ENCODE measurements at places on chromosomes 4 and X. TPM values are rescaled to one million over a fixed set of nuclear protein-coding genes. Genes with fewer than 3 reads are reported as not detected.

- no peak for DNase-seq
These were observed 1.1 kb upstream of the HELT start for GRCh38 chr4:185016946-185017758.

GRCh38 chr4:178894126-178894525 lies 1451.9 kb upstream of the AGA start:
- no peak for DNase-seq

DNA sequence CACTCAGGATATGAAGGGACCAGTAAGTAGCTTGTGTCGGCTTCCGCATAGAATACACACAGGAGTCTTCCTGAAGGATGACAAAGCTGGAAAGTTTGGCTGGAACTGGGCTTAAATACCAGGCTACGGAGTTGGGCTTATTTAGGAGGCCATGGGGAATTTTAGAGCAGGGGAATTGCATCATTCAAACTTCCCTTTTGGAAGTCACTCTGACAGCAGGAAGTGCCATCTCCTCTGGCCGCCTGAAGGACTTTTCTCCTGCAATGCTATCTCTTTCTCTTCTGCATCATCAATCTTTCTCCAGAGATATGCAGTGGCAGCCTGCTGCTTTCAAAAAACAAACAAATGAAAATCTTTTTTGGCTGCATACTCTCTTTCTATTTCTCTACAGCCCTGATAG lies 48.4 kb upstream of the PAK3 start:
- no peak for DNase-seq

- DNase-seq = no peak
These were observed 6.9 kb downstream of the PLAC8 start for GRCh38 chr4:83107631-83108030.

DNA sequence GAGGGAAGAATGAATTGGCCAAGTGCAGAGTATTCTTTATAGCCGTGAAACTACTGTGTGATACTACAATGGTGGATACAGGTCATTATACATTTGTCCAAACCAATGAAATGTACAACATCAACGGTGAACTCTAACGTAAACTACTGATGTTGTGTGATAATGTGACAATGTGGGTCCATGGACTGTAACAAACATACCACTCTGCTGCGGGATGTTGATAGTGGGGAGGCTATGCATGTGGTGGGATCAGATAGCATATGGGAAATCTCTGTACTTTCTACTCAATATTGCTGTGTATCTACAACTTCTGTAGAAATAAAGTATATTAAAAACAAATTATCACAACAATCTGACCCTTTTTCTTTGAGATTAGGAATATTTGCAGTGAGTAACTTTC lies 101.1 kb downstream of the TEX13C start:
- no peak for DNase-seq

SGMS2 gene
- total RNA-seq = 0.41 TPM

WDR17 gene
- total RNA-seq = 63.6 TPM
